Activated naive CD8-positive, alpha-beta T cell treated with anti-CD3 and anti-CD28 coated beads, Interleukin-2, amount 50 U/mL, for 24 hours (primary cell): ENCODE measurements at places on chromosomes 7 and 10.

DNA sequence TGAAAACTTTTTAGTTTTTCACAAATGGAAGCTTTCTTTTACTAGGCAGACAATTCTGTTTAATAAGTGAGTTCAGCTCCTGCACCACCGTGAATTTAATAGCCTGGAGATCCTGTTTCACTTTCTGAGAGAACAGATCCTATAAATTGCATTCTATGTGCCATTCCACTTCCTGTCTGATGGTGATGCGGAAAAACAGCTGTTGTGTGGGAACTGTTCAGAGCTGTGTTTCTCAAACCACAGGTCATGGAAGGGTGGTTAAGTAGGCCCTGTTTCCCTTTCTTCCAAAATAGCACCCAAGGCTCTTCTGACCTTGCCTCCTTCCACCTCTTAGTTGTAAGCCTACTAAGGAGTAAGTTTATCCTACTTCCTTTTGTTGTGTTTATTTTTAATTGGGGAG, 97.2 kb upstream of the DKK1 start:
- H3K27me3 ChIP-seq: no peaks in the 10 kb centered on the region
- no peaks in the 10 kb centered on the region for H3K36me3 ChIP-seq
- H3K4me1 ChIP-seq: no peaks in the 10 kb centered on the region
- DNase-seq: no peak

GRCh38 chr7:15998617-15999016, 312.1 kb upstream of the MEOX2 start:
- no peak overlapping the region for H3K4me3 ChIP-seq
- DNase-seq: no peak
- no peaks in the 10 kb centered on the region for H3K4me1 ChIP-seq
- no peak overlapping the region for H3K27ac ChIP-seq

- no peak overlapping the region for H3K4me3 ChIP-seq
- no peak for DNase-seq
- H3K27ac ChIP-seq: no peak overlapping the region
- peaks cover 32% of the 10 kb centered on the region for H3K27me3 ChIP-seq
- peaks cover 25% of the 10 kb centered on the region for H3K4me1 ChIP-seq
- H3K36me3 ChIP-seq: no peaks in the 10 kb centered on the region
Observed at GRCh38 chr7:5237286-5237685, 45.5 kb upstream of the SLC29A4 start.

DNA sequence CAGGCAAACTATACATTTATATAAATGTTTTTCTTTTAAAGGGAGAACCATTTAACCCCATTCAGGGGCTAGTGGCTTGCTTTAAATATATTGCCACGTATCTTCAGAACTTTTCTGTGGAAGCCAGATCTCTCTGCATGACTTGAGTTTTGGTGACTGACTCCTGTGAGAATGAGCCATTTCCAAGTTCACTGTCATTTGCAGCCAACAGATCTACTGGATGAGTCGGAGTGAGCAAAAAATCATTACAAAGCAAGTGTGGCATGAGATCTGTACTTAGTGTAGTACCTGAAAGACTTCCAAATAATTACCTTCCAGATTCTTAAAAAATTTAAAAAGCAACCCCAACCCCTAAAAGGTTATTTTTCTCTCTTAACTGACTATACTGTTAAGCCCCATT, 45.6 kb downstream of the PDSS1 start:
- peaks cover 73% of the 10 kb centered on the region for H3K36me3 ChIP-seq
- peaks cover 16% of the 10 kb centered on the region for H3K4me1 ChIP-seq
- no peak for DNase-seq

DNA sequence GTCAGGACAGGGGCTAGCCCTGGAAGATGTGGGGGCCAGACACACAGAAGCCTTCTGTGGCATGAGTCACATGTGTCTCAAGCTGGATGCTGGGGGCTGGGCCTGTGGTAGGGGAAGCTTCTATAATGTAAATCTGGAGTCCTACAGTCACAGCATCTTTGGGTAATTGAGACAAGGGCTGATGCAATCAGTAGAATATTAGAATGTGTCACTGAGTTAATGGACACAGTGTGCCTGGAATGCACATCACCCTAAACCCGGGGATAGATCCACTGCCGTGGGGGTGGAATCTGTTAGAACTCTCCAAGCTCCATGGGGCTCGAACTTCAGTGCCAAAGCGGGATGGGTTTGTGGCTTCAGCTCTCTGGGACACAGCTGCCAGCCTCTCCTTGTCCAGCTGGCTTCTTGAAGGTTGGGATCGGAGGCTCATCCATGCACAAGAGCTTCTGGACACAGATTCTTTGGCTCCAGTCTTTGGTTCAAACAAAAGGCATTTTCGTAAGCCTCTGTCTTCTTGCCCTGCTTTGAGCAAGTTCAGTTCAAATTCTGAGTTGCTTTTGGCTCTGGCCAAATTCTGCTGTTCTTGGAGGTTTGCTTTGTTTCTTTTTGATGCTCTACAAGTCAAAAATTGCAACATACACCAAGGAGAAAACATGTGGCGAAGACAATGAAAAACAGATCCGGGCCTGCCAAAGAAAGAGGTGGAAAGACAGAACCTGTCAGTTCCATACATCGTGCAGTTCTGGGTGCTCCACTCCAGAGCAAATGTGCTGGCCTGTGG, 194.8 kb upstream of the ZNF32 start:
- H3K4me1 ChIP-seq: peaks cover 19% of the 10 kb centered on the region
- no peaks in the 10 kb centered on the region for H3K27me3 ChIP-seq
- H3K36me3 ChIP-seq: no peaks in the 10 kb centered on the region
- H3K4me3 ChIP-seq: no peak overlapping the region

GRCh38 chr10:5930272-5930671, 40.2 kb downstream of the FBH1 start:
- no peaks in the 10 kb centered on the region for H3K27me3 ChIP-seq
- no peak for DNase-seq

- H3K4me1 ChIP-seq: peaks cover 24% of the 10 kb centered on the region
- no peaks in the 10 kb centered on the region for H3K27me3 ChIP-seq
- H3K36me3 ChIP-seq: peaks cover 39% of the 10 kb centered on the region
- peak overlapping the region; percentile 14 for H3K4me3 ChIP-seq
- H3K27ac ChIP-seq: peak overlapping the region; percentile 39
- DNase-seq: peak; percentile 79
Observed at GRCh38 chr10:102729029-102730026, 14.4 kb upstream of the WBP1L start.

DNA sequence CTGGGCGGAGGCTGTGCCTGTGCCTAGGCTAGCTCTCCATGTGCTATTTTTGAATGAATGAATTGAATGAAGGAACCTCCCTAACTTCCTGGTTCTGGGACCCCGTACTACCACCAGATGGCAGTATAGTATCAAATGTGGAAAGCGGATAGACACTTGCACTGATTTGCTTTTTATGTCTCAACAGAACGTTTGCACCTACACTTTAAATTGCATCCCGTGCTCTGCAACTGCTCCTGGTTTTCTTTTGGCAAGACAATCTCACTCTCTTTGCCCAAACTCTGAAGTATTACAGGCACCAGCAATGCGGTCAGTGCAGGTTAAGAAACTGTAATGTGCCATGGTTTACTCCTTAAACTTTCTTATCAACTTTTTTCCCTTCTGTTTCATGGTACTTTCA, 6.5 kb downstream of the FZD8 start:
- peak; percentile 24 for DNase-seq
- H3K27ac ChIP-seq: no peak overlapping the region
- H3K4me1 ChIP-seq: peaks cover 9% of the 10 kb centered on the region
- H3K4me3 ChIP-seq: no peak overlapping the region

DNA sequence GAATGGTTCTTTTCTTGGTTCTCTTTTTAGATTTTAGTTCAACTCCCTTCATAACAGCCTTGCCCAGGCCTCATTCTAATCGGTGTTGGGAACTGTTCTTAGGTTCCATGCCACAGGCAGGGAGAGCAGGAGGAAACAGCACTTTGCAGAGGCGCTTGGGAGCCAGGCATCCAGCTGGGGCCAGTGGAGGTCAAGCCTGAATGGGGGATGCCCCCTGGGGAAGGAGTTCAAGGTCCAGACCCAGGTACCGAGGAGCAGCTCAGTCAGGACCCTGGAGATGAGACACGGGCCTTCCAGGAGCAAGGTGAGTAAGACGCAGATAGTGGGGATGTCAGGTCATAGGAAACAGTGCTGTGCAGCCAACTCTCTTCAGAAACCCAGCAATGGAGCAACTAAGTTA, 4.5 kb downstream of the ZSCAN25 start:
- H3K27me3 ChIP-seq: no peaks in the 10 kb centered on the region
- no peak for DNase-seq
- peaks cover 89% of the 10 kb centered on the region for H3K4me1 ChIP-seq
- no peak overlapping the region for H3K4me3 ChIP-seq
- H3K36me3 ChIP-seq: peaks cover 74% of the 10 kb centered on the region

GRCh38 chr10:50470798-50471582, 152.8 kb downstream of the SGMS1 start:
- no peak overlapping the region for H3K4me3 ChIP-seq
- DNase-seq: no peak
- H3K4me1 ChIP-seq: peaks cover 65% of the 10 kb centered on the region
- H3K27ac ChIP-seq: no peak overlapping the region

DNA sequence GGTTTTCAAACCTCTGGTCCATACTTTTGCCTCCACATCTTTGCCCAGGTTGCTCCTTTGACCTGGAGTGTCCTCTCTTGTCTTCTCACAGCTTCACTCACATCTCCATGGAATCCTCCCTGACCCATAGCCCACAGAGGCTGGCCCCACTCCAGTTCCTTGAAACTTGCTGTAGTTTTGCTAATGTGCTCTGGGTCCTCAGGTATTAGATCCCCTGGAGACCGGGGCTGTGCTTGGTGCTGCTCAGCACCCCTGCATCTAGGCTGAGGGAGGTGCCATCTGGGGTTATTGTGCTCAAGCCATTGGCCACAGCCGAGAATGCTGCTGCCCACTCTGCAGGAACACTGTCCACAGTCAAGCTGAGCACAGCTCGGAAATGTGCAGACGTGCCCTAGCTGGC, 16.5 kb downstream of the KNDC1 start:
- H3K4me1 ChIP-seq: no peaks in the 10 kb centered on the region
- DNase-seq: no peak
- H3K27me3 ChIP-seq: peaks cover 8% of the 10 kb centered on the region
- H3K27ac ChIP-seq: no peak overlapping the region
- H3K36me3 ChIP-seq: peaks cover 5% of the 10 kb centered on the region
- H3K4me3 ChIP-seq: no peak overlapping the region

GRCh38 chr7:1402791-1403637, 56.3 kb downstream of the MICALL2 start:
- peaks cover 53% of the 10 kb centered on the region for H3K27me3 ChIP-seq

DNA sequence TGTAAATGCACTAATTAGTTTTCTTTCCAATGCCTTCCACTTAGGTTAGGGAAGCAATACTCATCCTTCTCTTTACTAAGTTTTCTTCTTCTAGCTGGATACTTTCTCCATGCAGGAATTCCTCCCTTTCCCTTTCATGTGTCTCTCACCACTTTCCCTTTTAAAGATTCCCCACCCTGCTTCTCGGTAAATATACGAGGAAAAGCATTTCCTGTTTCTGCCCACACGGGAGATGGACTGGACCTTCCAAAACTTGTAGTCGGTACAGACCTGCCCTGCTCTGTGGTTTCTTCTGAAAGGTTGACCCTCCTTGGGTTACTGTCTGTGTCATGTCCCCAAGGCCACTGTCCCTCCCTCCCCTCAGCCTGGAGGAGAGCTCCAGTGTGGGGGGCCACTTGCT, 58.9 kb upstream of the LYZL2 start:
- H3K4me3 ChIP-seq: no peak overlapping the region
- H3K36me3 ChIP-seq: no peaks in the 10 kb centered on the region
- no peak for DNase-seq
- peaks cover 14% of the 10 kb centered on the region for H3K27me3 ChIP-seq
- peak overlapping the region; percentile 71 for H3K27ac ChIP-seq

- H3K27me3 ChIP-seq: peaks cover 4% of the 10 kb centered on the region
- peak; percentile 7 for DNase-seq
- H3K27ac ChIP-seq: no peak overlapping the region
Observed at GRCh38 chr10:77111611-77112550, 525.7 kb downstream of the KCNMA1 start.

GRCh38 chr10:127871631-127872010, 21.1 kb downstream of the CLRN3 start:
- H3K27ac ChIP-seq: no peak overlapping the region
- no peak for DNase-seq
- no peaks in the 10 kb centered on the region for H3K36me3 ChIP-seq
- no peaks in the 10 kb centered on the region for H3K4me1 ChIP-seq

GRCh38 chr7:142470544-142470830, 212.6 kb upstream of the PRSS58 start:
- no peaks in the 10 kb centered on the region for H3K36me3 ChIP-seq
- DNase-seq: no peak
- H3K4me3 ChIP-seq: no peak overlapping the region
- no peaks in the 10 kb centered on the region for H3K27me3 ChIP-seq
- H3K4me1 ChIP-seq: peaks cover 36% of the 10 kb centered on the region

DNA sequence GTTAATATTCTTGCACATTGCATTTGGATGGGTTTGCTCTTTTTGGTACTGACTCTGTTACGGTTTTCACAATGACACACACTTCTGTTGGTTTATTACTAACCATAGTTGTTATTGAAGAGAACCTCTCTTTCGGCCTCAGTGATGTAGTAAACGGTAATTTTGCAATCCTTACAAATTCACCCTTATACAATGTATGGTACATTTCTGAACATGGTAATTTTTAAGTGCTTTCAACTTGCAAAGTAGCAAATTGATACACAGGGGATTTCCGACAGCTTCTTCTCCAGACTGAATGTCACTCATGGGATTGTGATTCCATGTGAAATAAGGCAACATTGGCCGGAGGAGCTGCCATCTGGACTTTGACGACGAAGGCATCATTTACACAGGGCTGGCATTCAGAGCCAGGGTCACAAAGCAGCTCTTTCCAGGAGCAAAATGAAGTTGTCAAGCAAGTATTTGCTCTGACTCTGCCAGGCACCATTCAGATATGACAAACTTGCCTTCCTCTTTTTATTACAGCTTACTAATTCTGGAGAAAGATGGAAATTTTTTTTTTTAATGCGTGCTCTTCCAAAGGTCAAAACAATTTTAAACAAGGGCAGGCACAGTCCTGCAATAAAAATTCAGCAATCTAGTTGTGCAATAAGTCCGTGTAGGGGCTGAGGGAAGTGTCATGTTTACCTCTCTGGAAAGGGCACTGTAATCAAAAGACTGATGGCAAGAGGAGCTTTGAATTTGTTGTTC, 711.5 kb upstream of the C7orf33 start:
- H3K4me1 ChIP-seq: no peaks in the 10 kb centered on the region
- H3K27ac ChIP-seq: no peak overlapping the region
- H3K36me3 ChIP-seq: no peaks in the 10 kb centered on the region

GRCh38 chr10:28463141-28463540, 69.8 kb upstream of the WAC start:
- H3K4me1 ChIP-seq: no peaks in the 10 kb centered on the region
- no peaks in the 10 kb centered on the region for H3K36me3 ChIP-seq
- peaks cover 15% of the 10 kb centered on the region for H3K27me3 ChIP-seq
- H3K27ac ChIP-seq: no peak overlapping the region

GRCh38 chr7:120615703-120616102, 242.2 kb downstream of the TSPAN12 start:
- no peaks in the 10 kb centered on the region for H3K36me3 ChIP-seq
- no peak overlapping the region for H3K27ac ChIP-seq
- no peak overlapping the region for H3K4me3 ChIP-seq
- DNase-seq: no peak

DNA sequence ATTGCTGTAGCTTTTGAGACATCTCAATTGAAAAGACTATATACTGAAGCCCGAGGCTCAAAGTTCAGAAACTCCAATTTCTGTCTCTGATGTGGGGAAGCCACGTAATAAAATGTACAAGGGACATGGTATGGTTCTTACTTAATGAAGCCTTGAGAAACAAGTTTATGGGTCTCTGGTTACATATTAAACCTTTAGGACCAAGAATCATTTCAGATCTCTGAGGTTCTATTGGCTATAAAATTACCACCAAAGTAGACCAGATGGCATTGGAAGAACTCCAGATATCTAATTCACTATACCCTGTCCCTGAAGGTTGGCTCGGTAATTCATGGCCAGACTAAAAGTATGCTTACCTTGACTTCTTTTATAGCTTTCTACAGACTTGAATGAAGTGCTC, 23.7 kb downstream of the STAMBPL1 start:
- H3K4me1 ChIP-seq: peaks cover 69% of the 10 kb centered on the region
- no peaks in the 10 kb centered on the region for H3K27me3 ChIP-seq
- H3K36me3 ChIP-seq: peaks cover 57% of the 10 kb centered on the region
- no peak overlapping the region for H3K27ac ChIP-seq
